Activated CD4-positive, alpha-beta T cell treated with anti-CD3 and anti-CD28 coated beads for 4 hours (primary cell): ENCODE measurements at places on chromosomes 11 and 22.

DNA sequence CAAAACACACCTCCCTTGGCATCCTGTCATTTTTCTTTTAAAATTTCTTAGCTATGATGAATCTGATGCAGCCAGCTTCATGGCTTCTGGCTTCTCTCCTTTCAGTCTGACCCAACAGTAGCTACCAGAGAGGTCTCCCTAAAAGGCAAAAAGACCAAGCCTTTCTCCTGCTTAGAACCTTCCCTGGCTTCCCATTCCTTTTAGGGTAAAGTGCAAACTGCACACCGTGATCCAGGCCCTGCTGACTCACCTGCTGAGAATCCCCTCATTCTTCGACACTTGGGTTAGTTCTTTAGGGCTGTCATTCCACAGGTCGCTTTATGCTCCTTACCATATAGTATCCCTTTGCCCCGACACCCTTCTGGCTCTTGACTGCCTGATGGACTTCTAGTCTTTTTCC, 362.4 kb downstream of the MIAT start:
- no peak for DNase-seq

- DNase-seq = peak; percentile 26
Observed at GRCh38 chr11:69339041-69339733, 45.2 kb downstream of the MYEOV start.

GRCh38 chr11:11786771-11787170, 55.0 kb upstream of the USP47 start:
- DNase-seq = no peak

DNA sequence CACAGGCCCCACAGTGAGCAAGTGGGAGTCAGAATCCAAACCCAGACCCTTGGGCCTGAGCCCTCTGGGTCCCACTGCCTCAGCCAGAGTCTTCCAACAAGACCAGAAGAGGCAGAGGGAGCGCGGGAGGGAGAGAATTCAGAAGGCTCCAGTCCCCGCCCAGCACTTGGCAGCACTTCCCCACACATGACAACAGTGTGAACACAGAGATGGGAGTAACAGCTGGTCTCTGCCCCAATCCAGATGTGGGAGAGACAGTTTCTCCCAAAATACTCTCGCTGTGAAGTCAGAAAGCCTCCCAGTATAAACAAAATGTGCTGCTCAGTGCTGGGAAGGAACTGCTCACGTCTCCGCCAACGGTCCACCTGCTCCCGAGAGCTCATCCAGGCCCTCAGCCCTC, 219.9 kb downstream of the MN1 start:
- no peak for DNase-seq

GRCh38 chr11:73998846-73999575, 9.9 kb downstream of the UCP3 start:
- DNase-seq = no peak

DNA sequence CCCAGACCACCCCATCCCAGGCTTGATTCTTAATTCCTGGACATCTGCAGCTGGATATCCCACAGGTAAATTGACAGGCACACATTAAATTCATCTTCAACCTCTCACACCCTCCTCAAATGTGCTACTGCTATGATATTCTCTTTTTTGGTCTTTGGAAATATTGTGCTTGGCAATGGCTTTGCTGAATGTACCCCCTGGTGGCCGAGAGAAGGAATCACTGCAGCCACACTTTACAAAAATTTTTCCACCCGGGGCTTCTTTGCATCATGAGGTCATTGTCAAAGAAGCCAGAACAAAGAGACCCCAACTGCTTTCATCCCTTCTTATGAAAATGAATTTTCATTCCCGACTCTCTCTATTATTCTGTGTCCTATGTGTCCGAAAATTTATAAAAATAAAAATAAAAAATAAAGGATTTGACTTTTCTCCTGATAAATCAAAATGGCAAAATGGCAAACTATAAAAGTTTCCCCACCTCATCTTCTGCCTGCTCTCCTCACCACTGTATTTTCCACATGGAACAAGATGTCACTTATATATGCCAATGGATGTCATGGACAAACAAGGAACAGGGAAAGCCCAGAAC, 15.0 kb upstream of the CYB5R2 start:
- peak; percentile 7 for DNase-seq

GRCh38 chr22:39574779-39575551, 4.4 kb downstream of the CACNA1I start:
- no peak for DNase-seq

DNA sequence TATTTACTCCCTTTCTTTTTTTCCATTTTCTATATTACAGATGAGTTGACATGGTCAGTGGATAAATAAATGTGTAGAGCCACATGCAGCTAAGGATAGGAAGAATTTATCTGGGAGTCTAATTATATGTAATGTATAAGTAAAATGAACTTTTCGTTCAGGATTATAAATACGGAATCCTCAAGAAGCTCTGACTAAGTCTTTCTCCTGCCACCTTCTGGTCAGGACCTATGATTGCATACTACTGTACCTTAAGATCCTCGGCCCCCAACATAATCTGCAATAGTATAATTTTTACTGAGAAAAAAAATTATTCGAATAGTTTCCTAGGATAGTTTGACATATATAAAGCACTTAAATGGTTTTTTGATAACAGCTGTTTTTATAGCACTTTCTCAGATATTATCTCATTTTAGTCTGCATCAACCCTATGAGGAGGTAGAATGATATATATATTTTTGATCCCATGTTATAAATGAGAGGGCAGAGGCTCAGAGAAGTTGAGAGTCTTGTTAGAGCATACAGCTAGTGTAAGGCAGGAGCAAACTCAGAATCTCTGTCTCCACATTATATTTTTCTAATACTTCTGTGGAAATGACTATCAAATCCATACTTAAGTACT, 36.1 kb downstream of the CCDC90B start:
- DNase-seq = no peak

DNA sequence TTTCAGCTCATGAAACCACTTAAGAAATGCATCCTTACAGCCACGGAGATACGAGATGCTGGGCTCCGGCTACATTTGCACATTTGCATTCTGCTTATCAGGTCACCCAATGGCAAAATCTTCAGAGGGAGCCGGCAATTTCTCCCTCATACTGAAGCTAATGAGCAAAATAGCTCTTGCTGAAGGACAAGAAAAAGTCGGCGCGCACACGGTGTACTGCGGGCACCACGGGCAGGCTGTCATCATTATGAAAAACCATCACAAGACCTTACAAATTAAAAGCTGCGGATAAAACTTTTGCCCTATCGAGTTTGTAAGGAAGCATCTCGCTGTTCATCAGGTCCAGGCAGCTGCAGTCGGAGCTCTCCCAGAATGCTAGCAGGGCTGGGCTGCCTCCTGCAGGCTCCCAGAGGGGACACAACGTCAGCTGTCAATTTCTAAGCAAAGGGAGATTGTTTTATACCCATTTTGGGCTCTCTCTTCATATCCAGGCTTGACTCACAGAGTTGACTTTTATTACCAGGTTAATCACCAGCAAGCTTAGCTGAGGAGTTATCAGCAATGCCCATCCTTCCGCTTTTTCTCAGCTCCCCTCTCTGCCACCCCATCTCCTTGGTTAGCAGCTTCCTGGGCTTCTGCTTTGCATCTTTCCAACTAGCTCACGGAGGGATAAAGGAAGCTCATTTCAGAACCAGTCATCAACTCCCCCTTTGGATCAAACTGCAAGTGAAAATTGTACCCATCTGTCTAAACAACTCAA, 375.1 kb downstream of the OPCML start:
- no peak for DNase-seq

DNA sequence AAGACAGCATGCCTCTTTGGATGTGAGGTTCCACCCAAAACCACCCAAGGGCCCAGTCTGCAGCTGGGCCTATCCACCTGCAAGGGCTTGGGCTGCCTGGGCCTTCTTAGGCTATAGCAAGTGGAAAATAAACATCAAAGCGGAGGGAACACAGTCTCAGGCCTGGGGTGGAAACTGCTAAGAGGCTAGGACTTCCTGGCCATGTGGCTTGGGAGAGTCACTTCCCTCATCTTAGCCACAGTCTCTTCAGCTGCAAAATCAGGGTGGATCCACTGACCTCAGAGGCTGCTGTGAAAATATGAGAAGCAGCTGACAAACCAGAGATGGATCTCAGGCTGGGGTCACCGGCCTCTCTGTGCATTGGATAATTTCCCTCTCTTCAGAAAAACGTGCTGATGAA, 30.6 kb upstream of the TFIP11 start:
- no peak for DNase-seq

DNA sequence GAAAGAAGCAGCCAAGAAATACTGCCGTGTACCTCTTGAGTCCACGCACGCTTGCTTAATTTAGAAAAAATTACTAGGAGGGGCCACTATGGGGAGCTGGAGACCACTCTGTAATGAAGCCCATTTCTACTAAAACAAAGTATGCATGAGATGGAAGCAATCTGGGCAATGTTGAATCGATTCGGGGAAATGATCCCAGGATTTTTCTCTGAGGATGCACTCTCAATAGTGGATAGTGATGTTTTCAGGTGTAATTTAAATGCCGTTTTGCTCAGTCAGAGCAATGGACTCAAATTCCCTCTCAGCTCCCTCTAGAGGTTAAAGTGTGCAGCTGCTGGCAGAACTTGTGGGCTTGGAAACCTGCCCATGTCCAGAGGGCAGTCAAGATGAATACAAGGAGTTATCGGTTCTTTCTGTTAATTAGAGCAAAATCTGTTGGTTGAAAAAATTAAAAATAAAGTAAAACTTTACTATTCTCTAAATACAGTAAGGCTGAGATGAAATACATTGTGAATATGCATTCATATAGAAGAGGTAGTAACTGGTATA, 64.1 kb downstream of the ME3 start:
- DNase-seq = peak; percentile 14

DNA sequence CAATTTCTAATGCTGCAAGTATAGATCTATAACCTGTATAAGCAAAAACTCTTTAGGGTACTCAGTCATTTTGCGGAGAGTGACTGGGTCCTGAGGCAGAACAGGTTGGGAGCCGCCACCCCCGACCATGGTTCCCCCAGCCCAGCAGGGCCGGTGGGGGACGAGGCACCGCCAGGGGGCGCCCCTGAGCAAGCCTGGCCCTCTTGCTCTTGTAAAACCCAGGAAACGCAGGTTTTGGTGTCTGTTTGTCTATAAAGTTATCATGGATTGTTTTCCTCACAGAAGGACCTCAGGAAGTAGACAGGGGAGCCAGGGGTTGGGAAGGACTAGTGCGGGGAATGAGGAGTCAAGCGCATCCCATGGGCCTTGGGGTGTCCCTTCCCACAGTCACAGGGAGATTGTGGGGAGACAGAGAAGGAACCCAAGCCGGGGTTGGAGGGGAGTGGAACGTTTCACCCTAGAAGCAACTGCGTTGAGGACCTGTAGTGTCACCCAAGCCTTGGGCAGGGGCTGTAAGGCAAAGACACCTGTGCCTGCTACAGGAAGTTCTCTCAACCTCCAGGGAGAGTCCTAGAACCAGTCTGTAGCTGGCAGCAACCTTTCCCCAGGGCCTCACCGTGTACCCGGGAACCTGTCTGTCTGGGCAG, 26.4 kb downstream of the KCTD17 start:
- peak; percentile 90 for DNase-seq

GRCh38 chr11:129593098-129593497, 217.4 kb downstream of the BARX2 start:
- DNase-seq = no peak
